Stimulated activated CD4-positive, alpha-beta T cell treated with anti-CD3 and anti-CD28 coated beads, Interleukin-15, amount 100 ng/mL, for 1 hour (primary cell): ENCODE measurements at places on chromosomes 4 and X.

- no peak for DNase-seq
Observed at GRCh38 chr4:41498177-41498576, 39.8 kb upstream of the LIMCH1 start.

DNA sequence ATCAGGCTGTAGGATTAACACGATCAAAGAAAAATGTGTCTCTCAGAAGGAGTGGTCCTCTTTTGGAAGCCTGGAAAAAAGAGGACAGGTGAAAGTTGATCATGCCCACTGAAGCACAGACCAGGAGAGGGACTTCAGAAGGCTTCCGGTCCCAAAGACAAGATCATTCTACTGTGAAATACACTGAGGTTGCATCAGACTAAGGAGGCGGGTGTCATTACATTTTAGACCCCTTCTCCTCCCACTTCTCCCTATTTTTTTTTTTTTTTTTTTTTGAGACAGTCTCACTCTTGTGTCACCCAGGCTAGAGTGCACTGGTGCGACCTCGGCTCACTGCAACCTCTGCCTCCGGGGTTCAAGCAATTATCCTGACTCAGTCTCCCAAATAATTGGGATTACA is 67.5 kb downstream of the RBM47 start:
- DNase-seq, result no peak

DNA sequence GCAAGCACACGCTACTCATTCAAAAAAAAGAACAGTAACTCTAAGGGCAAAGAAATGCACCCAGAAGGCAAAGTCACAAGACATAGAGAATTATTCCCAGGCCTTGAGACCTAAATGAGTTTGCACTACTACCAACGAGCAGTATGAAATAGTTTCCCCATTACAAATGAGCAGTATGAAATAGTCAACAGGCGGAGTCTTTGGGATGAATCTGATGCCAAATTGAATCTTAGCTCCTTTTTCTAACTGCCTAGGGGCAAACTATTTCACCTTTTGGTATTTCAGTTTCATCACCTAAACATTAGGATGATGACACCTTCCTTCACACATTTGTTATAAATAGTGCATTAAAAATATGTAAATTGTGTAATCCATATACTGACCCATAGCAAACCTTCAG is 213.0 kb upstream of the FAT4 start:
- no peak for DNase-seq

GRCh38 chr4:121070274-121070673 is 2.1 kb downstream of the NDNF start:
- no peak for DNase-seq

DNA sequence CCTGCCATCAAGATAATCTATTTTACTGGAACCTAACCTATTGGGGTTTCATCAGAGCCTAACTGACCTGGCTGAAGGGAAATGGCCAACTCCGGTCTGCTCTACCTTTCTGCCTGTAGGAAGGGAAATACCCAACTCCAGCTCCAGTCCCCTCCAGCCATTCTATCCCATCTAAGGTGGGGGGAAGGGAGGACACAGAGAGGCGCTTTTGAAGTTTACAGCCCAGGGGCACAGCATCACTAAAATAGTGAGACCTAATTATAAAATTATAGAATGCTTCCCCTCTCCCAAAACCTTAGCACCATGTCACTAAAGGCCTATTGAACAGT is 27.8 kb upstream of the ACSL4 start:
- no peak for DNase-seq
